Stimulated activated CD4-positive, alpha-beta T cell treated with anti-CD3 and anti-CD28 coated beads, Interleukin-1b, Interleukin-23, amount 100 ng/mL, for 1 hour (primary cell): ENCODE measurements at places on chromosomes 4 and X.

GRCh38 chr4:90727938-90728337, 600.7 kb downstream of the CCSER1 start:
- no peak for DNase-seq

GRCh38 chr4:185660340-185660739, 125.0 kb upstream of the PDLIM3 start:
- DNase-seq = no peak

- no peak for DNase-seq
These were observed 123.4 kb upstream of the PACRGL start for GRCh38 chr4:20576861-20577260.

GRCh38 chrX:129953881-129954280, 28.6 kb upstream of the BCORL1 start:
- no peak for DNase-seq

DNA sequence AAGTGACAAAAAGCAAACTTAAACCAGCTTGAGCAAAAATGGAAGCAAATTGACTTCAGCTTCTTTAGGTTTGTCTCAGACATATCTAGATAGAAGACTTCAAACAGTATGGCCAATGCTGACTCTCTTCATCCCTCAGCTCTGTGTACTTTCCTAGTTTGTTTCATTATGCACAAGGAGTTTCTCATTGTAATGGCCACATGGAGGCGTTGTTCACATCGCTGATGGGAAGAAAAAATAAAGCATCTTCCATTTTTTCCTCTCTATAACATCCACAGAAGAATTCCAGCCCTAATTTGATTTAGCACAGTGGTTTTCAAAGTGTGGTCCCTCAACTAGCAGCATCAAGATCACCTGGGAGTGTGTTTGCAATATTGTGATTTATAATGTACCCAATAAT, 397.5 kb upstream of the PRKX start:
- no peak for DNase-seq

GRCh38 chr4:54661686-54662085, 3.9 kb downstream of the KIT start:
- DNase-seq = no peak

- DNase-seq = no peak
These were observed 58.6 kb upstream of the PAGE5 start for GRCh38 chrX:55161581-55161980.

DNA sequence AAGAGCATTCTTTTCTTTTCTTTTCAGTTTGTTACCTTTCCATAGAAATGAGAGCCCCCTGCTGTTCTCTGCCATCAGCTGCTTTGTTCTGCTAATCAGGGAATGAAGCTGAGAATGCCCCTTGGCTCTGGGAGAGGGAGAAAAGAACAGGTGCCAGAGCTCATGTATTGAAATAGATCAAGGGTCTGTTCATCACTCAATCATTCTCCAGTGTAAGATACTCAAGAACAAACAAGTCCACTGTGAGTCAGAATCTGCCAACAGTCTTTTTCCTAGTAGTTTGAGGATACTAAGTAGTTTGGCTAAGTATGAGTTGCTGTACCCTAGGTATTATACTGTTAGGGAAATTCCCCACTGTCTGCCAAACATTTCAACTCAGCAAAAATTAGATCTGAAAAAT, 144.3 kb downstream of the RTL3 start:
- no peak for DNase-seq
